ENCODE measurements at places on chromosomes 3 and 15.
A peak's percentile ranks its signal among the peaks of the same experiment; 100 is the strongest.

- DNase-seq: no peak
Observed at GRCh38 chr3:164004205-164004604, 1074.1 kb downstream of the SI start.

GRCh38 chr3:9678493-9678892 is 25.1 kb upstream of the CPNE9 start:
- DNase-seq: no peak

DNA sequence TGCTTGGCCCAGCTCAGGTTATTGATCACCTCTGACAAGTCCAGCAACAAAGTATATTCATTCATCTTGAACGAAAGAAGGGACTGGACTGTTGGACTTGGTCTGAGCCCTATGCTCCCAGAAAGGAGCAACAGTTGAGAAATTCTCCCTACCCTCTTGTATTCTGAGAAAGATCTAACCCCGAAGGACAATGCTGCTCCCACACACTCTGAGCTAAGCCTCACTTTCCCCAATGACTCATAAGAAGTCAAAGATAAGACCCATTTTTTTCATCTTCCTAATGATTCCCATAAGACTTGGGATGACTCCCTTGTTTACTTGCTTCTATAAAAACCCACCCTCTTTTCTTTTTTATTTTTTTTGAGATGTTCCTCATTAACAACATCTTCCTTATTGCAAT is 549.4 kb upstream of the MDFIC2 start:
- DNase-seq: no peak

DNA sequence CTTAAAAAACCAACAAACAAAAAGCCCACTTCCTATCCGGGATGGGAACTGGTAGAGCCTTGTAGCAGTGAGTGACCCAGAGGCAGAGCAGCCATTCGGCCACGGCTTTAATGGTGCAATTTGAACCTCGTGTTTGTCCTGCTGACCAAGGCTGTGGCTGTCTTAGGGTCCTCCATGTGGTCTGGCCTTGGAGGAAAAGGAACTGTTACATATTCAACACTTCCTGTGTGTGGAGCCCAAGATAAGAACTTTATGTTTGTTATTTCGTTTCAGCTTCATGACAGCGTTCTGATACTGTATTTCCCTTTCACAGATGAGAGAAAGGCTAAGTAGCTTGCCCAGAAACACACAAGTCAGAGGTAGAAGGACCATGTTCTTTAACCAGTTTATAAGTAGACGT is 269.8 kb downstream of the SV2B start:
- DNase-seq: no peak

- no peak for DNase-seq
Observed at GRCh38 chr3:126469479-126469878, 6.2 kb downstream of the ZXDC start.

DNA sequence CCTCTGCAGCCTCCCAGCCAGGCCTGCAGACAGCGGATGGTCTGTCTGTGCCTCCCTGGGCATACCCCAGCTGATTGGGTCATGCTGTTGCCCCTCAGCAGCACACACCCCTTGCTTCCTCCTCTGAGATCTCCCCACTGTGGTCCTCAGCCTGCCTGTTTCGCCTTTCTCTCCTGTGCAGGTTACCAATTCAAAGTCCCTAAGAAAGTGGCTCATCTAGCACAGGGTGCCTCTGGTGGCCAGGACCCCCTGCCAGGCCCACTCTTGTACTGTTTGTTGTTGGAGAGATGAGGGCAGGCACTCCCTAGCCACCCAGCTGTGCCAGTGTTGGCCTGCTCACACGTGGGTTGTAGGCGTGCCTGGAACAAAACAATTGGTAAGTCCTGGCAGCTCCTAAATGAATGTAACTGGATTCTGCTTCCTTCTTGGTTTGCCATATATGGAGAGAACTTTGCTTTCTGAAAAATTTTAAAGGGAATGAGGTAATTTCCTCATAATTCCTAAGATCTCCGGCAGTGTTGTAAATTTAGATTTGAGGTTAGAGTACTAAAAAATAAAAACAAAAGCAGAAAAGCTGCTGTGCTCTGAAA is 213.2 kb upstream of the IL12A start:
- no peak for DNase-seq

DNA sequence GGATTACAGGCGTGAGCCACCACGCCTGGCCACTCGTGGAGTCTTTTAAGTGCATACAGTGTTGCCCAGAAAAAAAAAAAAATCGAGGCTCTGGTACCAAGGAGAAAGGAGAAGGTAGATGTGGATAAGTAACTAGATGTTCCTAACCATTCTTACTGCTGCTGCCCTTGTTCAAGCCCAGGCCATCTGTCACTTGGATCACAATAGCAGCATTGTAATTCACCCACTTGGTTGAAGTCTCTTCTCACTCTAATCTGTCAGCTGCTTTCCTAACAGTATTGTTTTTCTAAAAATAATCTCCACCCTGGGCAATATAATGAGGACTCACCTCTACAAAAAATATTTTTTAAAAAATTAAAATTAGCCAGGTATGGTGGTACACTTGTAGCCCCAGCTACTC is 58.0 kb upstream of the CRTC3 start:
- no peak for DNase-seq

GRCh38 chr3:45792036-45792435 is 4.3 kb downstream of the SLC6A20 start:
- no peak for DNase-seq

DNA sequence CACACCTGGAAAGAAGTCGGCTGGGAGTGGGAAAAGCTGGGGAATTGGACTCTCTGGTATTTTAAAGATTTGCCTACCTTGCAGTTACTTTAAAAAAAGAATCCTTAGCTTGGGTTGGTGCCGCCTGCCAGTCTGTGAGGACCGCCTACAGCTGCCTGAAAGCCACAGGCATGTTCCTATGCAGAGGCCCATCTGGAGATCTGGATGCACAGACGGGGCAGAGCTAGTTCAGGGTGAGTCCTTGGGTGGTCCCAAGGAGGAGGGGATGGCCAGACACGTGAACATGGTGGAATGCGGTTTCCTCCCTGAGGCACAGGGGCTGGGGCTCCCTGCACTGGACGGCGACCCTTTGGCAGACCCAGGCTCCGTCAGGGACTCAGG is 113.2 kb upstream of the IQSEC1 start:
- DNase-seq: no peak

GRCh38 chr3:57109437-57110199 is 49.2 kb downstream of the SPATA12 start:
- DNase-seq: no peak

DNA sequence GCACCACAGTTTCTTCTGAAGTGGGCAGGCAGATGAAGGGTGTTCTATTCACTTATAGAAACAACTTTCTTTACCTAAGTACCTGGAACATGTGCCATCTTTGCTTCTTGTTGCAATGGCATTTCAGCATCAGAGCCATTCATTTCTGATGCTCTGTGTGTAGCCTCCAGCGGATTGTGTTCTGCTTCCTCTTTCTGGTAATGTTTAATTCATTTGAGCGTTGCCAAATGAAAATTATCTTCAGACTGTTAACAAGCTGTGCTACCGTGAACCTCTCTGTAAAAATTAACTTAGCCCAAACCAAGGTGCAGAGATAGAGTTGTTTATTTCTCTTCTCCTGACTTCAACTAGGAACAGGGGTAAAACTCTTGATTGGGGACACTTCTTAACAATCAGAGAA is 302.0 kb downstream of the EDEM1 start:
- no peak for DNase-seq

GRCh38 chr3:63878394-63879060 is 14.9 kb downstream of the ATXN7 start:
- no peak for DNase-seq

DNA sequence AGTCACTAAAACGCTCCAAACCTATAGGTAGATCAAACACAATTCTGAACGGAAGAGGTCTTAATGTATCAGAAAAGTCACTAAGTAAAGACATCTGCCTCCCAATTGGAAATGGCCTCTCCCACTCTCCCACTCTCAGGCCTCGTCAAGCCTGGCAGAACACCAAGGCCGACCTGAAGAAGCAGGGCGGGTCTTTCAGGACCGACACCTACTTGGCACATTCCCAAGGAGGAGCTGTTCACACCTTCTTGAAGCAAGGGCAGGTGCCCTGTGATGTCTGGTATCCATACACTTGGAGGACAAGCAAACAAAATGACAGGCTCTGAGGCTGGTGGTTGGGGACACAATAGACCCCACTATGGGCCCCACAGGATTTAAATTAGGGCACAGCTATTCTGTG is 30.0 kb downstream of the XXYLT1 start:
- no peak for DNase-seq

DNA sequence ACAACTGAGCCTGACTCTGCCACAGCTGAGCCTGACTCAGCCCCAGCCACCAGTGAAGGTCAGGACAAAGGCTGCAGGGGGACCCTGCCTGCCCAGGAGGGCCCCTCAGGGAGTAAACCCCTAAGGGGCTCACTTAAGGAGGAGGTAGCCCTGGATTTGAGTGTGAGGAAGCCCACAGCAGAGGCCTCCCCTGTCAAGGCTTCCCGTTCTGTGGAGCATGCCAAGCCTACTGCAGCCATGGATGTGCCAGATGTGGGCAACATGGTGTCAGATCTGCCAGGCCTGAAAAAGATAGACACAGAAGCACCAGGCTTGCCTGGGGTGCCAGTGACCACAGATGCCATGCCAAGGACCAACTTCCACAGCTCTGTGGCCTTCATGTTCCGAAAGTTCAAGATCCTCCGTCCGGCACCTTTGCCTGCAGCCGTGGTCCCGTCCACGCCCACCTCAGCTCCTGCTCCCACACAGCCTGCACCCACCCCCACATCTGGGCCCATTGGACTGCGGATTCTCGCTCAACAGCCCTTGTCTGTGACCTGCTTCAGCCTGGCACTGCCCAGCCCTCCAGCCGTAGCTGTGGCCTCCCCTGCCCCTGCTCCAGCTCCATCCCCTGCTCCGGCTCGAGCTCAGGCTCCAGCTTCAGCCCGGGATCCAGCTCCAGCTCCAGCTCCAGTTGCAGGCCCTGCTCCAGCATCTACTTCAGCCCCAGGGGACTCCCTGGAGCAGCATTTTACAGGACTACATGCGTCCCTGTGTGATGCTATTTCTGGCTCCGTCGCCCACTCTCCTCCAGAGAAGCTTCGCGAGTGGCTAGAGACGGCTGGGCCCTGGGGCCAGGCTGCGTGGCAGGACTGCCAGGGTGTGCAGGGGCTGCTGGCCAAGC is 6.2 kb downstream of the C15orf39 start:
- DNase-seq: no peak

DNA sequence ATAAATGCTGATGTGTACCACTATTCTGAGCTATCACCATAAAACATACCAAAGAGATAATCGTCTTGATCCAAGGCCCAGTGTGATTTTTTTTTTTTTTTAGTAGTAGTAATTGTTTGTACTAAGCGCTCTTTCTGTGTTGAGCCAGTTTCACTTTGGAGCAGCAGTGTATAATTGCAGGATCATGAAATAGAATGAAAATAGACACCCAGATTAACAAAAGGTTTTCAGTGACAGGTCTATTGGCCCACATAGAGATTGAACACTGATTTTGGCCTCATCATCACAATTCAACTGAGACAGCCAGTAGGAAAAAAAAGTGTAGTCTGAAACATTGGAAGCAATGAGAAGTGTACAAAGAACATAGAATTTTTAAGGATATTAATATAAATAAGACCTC is 749.8 kb downstream of the NAALADL2 start:
- DNase-seq: no peak

- DNase-seq: peak; percentile 33
Observed at GRCh38 chr15:74315626-74316025, 51.8 kb downstream of the CYP11A1 start.

DNA sequence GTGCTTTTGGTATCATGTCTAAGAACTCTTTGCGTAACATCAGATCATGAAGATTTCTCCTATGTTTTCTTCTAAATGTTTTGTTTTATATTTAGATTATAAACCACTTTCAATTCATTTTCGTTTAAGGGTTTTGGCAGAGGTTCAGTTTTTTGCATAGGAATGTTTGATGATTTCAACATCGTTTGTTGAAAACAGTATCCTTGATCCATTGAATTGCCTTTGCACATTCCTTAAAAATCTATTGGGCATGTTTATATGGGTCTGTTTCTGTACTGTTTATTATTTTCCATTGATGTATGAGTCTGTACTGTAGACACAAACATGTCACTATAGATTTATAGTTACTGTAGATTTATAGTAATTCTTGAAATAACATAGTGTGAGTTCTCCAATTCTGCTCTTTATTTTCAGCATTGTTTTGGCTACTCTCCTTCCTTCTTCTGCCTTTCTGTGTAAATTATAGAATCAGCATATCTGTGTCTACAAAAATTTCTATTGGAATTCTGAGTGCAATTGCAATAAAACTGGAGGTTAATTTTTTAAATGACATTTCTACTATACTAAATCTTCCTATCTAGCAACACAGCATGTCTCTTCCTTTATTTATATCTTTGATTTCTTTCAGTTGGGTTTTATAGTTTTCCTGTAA is 374.0 kb downstream of the SV2B start:
- DNase-seq: no peak

- DNase-seq: no peak
Observed at GRCh38 chr15:40300771-40301170, 7.0 kb downstream of the PLCB2 start.

GRCh38 chr3:61331929-61332552 is 80.8 kb upstream of the FHIT start:
- no peak for DNase-seq

- no peak for DNase-seq
Observed at GRCh38 chr15:47041301-47041700, 676.0 kb upstream of the SEMA6D start.

DNA sequence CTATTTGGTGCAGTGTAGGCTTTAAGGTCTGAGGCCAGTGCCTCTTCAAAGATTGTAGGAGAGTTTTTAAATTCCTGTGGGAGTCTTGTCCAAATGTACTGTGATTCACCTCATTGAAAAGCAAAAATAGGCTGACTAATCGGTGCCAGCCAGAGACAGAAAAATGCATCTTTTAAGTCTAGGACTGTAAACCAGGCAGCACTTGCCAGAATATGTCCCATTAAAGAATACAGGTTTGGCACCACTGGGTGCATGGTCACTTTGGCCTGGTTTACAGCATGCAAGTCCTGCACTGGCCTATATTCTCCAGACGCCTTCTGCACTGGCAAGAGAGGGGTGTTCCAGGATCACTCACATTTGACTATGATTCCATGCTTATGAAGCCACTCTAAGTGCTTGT is 20.3 kb upstream of the NOX5 start:
- DNase-seq: no peak

DNA sequence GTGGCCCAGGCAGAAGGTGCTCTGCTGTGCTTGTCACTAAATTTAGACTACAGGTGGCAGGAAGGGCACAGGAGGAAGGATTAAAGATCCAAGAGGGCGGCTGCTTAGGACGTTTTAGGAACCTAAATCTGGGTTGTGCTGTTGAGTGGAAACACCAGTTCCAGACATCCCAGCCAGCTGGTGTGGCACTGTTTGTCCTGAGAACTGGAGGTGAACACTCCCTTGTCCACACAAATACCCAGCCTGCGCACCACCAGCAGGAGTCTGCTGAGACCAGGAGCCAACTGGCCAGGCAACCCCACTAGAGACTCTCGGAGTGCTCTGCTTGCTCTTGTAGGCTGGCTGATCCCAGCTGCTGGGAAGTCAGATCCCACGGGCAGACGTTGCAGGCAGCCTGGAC is 30.3 kb upstream of the UACA start:
- DNase-seq: no peak

- no peak for DNase-seq
Observed at GRCh38 chr3:72567474-72567873, 280.8 kb downstream of the SHQ1 start.

- DNase-seq: no peak
Observed at GRCh38 chr15:54681584-54681983, 515.2 kb downstream of the RSL24D1 start.

GRCh38 chr3:117080872-117081271 is 371.3 kb downstream of the TUSC7 start:
- DNase-seq: no peak

Measured in activated CD4-positive, alpha-beta T cell treated with anti-CD3 and anti-CD28 coated beads for 48 hours (primary cell).